ENCODE measurements at places on chromosomes 4 and X.

- no peak for DNase-seq
Measured at GRCh38 chrX:133590703-133591505, 175.6 kb upstream of the GPC4 start.

DNA sequence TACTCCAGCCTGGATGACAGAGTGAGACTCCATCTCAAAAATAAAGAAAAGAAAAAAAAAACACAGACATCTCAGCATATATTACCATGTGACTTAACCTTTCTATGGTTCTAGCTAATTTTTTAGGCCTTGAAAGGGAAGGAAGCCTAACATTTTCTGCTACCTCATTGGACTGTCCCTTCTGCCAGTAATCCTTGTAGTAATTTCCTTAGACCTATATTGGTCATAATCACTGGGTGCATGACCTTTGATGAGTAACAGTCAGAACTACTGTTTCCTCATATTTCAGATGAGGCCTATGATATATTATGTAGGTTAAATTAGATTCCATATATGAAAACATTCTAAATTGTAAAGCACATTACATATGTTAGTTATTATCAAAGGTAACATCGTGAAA, 9.6 kb downstream of the XIAP start:
- no peak for DNase-seq

DNA sequence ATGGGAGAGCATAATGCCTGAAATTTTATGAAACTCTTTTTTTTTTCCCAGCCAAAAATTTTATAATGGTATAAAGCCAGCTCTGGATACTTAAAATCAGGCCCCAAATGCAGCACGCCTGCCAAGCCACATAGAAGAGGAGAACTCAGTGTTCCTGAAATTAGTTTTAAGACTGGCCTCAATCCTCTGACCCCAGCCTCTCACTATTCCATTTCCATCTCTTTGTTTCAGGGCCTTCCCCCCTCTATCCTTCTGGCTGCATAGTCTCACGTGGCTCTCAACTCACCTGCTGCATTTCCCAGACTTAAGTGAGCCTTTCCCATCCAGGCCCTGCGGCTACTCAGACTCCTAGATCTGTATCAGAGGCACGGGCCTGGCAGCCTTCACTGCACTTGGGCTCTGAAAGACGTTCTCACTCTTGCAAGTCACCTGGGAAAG, 5.2 kb upstream of the CBR4 start:
- DNase-seq: no peak

DNA sequence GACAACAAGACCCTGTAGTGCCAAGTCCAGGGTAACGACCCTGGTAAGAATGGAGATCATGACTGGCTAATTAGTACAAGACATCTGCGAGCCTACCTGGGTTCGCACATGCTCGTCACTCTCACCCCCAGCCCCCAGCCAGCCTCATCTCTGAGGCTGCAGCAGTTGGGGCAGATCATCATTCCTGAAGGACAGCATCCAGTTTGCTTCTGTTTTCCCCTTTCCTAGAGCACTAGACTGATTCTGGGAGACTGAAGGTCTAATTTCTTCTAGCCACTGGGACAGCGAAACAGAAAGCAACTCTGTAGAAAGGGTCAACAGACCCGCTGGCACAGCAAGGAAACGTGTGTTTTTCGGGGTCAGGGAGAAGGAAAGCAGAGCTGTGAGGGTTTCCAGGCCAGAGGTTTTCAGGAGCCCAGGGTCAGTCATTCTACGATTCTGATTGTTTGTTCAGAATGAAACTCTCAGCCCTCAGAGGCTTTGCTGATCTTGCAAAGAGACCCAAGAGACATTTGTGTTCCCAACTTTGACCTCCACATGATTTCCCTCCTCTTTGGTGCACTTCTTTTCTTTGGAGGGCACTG, 343.1 kb upstream of the NOCT start:
- no peak for DNase-seq

- DNase-seq: no peak
Measured at GRCh38 chr4:38268108-38268820, 308.1 kb downstream of the PTTG2 start.

GRCh38 chr4:168803732-168804131, 206.3 kb downstream of the CBR4 start:
- no peak for DNase-seq

DNA sequence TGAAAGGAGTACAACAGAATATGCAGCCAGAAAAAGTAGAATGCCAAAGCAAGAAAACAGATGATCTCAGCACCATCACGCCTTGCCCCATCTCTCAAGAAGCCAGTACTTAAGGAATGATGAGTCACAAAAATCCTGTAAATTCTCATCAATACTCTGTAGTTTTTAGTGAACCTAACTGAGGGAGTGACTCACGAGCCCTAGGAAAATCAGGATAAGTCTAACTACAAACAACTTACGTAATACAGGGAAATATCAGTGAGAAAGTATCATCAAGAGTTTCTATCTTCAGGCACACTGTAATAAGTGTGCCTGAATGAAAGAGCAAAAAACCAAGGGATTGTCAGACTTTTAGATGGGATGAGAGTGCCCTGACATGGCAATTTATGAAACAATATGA, 644.4 kb downstream of the STPG2 start:
- DNase-seq: no peak

DNA sequence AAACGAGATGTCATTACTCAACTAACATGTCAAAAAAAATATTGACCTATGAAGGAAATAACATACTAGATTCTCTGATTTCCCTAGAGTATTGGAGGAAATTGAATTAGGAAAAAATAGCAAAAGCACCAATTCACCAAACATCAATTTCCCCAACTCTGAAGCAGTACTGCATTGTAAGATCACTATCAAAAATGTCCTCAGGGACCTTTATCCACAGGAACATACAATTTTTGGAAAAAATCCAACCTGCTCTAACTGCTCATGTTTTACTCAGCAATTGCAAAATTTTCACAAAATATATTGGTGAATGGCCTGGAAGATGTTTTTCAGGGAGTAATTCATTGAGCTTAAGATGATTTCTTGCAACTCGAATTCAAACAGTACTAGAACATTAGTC, 239.0 kb upstream of the GIMD1 start:
- no peak for DNase-seq

- DNase-seq: no peak
Measured at GRCh38 chrX:136259543-136259942, 8.3 kb upstream of the MAP7D3 start.

- DNase-seq: no peak
Measured at GRCh38 chr4:152075253-152075928, 314.6 kb upstream of the GATB start.

DNA sequence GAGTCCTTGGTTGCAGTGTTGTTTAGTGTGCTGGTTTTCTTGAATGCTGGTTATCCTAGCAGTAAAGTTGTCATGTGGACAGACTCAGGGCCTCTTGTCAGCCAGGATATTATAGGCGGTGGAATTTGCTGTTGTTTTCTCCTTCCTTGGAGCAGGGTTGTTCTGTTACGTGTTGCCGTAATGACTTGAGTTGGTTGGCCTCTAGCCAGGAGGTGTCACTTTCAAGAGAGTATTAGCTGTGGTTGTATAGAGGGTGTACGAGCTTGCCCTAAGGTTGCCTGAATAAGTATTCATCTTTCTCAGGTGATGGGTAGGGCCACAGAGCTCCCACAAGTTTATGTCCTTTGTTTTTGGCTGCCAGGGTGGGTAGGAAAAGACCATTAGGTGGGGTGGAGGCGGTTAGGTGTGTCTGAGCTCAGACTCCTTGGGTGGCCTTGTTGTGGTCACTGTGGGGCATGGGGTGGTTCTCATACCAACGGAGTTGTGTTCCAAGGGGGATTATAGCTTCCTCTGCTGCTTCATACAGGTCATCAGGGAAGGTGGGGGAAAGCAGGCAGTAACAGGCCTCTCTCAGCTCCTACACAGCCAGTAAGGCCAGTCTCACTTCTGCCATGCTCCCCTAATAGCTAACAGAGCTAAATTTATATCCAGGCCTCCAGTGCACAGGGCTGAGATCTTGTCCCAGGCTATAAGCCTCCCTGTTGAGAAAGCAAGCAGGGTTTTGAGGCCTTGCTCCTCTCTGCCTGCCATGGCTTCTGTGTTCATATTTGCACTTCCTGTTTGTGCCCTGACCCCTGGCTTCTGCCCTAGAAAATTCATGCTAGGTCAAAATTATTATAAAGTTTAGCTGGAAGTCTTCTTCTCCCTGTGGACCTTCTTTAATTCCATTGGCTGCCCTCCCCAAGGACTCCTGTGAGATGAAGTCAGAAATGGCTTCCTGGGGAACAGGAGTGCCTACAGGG, 594.7 kb downstream of the RAPGEF2 start:
- no peak for DNase-seq

DNA sequence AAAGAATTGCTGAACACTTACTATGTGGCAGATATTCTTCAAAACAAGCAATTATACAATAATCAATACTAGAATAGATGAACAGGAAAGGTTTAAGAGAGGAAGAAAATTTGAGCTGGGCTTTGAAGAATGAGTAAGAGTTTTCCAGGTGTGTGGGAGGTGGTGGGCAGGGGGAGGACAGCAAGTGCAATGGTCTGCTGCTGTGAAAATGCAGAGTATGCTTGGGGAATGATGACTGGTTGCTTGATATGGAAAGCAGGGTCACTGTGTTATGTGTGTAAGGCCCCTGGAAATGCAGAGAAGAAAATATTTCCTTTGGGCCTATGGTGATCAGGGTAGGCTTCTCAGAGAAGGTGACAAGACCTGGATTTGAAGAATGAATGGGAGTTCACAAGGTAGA, 300.3 kb downstream of the CAMK2D start:
- DNase-seq: no peak

Data from esophagus squamous epithelium (tissue), 5 donors.